Aorta (tissue), 5 donors: ENCODE measurements at places on chromosomes 13 and 19.

GRCh38 chr19:44905437-44906160, at the start of gene APOE:
Gene APOE (plus strand): TSS chr19:44905796. CDS start chr19:44906625, 829 bp downstream.
- DNase-seq: no peak

DNA sequence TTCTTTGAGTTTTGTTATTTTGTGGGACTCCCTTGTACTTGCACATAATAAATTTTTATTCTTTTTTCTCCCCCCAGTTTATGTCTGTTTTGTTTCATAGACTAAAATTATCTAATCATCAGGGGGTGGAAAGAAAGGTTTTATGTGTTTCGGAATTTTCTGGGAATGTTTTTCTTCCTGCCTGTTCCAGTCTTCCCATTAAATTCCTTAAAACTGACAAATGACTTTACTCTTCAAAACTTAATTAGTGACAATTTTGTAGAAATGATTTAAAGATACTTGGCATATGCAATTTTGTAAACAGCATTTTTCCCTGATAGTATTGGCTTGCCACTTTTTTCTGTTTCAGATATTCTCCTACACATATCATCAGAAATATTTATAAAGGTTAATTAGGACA, 1813.4 kb downstream of the PCDH9 start:
- DNase-seq: no peak

DNA sequence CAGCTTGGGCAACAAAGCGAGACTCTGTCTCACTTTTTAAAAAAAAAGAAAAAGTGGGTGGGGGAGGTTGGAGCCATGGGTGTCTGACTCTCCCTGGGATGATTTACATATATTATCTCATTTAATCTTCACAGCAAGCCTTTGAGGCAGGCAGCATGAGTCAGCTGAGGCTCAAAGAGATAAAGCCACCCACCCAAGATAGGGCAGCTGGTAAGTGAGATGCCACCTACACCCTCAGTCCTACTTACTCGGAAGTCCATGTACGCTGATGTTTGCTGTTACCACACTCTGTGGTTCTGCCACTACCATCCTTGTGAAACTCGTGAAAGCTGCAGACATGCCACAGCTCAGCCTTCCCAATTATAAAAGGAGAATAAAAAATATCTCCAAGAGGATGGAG, 142.0 kb upstream of the TSHZ3 start:
- DNase-seq: no peak

- no peak for DNase-seq
These were observed 1.9 kb downstream of the NAPA start for GRCh38 chr19:47512948-47513319.

DNA sequence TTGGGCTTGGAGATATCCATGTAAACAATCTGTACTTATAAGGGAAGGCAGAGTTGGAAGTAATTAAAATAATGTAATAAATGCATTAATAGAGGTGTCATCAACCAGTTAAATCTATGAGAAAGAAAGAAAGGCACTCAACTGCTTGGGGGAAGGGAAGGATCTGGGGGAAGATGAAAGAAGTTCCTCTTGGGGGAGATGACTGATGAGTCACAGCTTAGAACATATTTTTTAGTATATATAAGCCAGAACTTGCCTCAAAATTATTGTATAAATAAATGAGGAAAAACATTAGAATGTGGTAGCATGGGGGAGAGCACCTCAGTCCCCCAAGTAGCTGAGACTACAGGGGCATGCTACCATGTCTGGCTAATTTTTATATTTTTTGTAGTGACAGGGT, 205.8 kb downstream of the GGACT start:
- DNase-seq: no peak

DNA sequence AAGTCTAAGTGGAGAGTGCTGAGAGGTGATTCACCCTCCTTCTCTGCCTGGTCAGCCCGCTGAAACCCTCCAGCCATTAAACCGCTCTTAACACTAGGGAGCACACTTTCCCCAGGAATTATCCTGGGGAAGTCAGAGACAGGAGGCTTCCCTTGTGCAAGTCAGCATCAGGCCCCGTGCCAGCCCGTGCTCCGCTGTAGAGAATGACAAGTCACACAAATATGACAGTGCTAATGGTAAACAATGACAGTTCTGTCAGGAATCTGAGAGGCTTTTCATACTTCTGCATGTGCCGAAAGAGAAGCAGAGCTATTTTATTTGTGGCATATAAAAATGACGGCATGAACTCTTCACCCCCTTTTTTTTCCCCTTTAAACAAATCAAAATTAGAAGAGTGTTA, 816.9 kb upstream of the SLC10A2 start:
- peak; percentile 90 for DNase-seq

DNA sequence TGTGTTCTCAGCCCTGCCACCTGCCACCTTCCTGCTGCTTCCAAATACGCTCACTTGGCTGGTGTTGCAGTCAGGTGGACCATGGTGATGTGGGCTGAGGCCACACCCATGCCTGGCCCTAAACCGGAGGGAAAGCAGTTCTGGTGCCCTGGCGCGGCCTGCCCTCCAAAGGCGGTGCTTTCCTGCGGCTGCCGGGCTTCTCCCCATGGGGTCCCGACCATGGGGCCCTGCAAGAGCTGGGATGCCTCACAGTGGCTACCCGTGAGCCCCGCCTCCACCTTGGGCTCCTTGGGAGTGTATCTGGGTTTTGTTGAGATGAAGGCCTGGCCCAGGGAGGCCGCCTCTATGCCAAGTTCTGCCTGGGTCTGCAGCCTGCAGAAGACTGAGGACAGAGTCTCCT, 73.7 kb downstream of the ERICH6B start:
- DNase-seq: no peak

DNA sequence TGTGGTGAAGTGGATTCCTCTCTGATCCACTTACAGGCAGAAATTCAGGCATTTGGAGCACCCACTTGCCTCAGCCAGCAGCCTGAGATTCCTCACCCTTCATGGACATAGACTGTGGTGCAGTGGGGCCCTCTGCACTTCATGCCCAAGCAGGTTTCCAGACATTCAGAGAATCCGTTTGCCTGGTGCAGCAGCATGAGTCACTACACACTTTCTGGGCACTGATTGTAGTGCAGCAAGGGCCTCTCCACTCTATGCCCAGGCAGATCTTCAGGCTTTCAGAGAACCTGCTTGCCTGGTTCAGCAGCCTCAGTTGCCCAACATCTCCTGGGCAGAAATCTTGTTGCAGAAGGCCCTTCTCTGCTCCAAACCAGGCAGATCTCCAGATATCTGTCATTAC, 920.9 kb downstream of the SLITRK5 start:
- no peak for DNase-seq

DNA sequence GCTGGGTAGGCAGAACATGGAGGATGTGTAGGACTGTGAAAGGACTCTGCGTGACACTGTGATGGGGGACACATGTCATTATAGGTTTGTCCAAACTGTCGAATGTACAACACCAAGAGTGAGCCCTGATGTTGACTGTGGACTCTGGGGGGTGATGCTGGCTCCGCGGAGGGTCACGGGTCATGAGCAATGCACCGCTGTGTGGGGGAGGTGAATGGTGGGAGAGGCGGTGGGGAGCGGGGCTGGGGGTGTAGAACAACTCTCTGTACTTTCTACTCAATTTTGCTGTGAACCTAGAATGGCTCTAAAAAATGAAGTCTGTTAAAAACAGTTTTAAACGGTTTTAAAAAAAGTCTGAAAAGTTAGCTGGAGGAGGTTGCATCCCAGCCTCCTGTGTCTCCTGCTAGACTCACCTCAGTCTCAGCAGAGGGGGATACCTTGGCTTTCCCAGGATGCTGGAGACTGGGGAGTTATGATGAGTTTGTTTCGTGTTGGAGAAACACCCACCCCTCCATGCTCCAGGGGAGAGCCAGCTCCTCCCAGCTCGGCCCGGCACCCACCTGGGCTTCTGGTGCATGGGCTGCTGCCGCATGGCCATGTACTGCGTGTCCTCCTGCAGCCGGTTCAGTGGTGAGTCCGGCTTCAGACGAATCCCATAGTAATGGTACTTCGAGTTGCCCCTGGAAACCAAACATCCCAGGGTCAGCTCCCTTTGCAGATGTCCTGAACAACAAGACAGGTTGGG, 34.7 kb upstream of the RANBP3 start:
- peak; percentile 49 for DNase-seq

- DNase-seq: no peak
These were observed 19.6 kb upstream of the SIGLEC6 start for GRCh38 chr19:51550848-51551672.

DNA sequence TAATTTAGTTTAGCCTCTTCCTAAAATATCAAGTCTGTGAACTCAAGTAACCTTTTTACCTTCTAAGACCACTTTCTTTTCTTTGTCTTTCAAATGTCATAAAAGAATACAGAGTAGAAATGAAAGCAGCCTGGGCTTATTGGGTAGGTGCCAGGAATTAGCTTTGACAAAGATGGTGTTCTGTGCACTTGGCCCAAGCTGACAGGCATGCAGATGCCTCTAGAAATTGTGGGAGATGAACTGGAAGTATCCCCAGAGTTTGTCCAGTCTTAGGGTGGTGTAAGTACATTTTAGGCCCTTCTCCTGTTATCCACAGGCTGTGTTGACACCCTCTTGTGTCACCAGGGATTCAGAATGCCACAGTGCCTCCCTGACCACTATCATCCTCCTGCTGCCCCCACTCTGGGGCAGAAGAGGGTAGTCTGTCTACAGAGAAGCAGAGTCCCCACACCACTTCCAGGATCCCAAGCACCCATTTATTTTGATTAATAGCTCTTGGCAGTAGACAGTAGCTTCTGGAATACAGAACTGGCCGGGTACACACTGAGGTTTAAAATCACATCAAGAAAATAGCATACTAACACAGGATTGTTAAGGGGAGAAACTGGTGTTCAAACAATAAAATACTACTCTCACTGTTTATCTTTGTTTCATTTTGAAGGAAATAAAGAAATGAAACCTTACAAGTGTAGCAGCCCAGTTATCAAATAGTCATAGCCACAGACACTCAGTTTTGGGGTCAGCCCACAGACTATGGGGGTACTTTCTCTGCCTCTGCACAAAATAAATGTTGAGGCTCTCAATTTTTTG, 343.2 kb downstream of the KCNRG start:
- no peak for DNase-seq

- no peak for DNase-seq
These were observed 757 bp downstream of the FBN3 start for GRCh38 chr19:8148410-8149260.
